Transverse colon (tissue), 4 donors: ENCODE measurements at places on chromosomes 1 and 21.

GRCh38 chr1:220067269-220068204 is 21.2 kb upstream of the EPRS1 start:
- no peak overlapping the region for H3K27ac ChIP-seq
- H3K4me3 ChIP-seq = no peak overlapping the region
- H3K4me1 ChIP-seq = no peaks in the 10 kb centered on the region
- H3K27me3 ChIP-seq = no peaks in the 10 kb centered on the region

GRCh38 chr21:40215941-40216340 is 348.7 kb downstream of the PCP4 start:
- H3K27me3 ChIP-seq = no peaks in the 10 kb centered on the region
- H3K36me3 ChIP-seq = no peaks in the 10 kb centered on the region
- no peak overlapping the region for H3K27ac ChIP-seq
- H3K4me3 ChIP-seq = no peak overlapping the region
- H3K4me1 ChIP-seq = no peaks in the 10 kb centered on the region

DNA sequence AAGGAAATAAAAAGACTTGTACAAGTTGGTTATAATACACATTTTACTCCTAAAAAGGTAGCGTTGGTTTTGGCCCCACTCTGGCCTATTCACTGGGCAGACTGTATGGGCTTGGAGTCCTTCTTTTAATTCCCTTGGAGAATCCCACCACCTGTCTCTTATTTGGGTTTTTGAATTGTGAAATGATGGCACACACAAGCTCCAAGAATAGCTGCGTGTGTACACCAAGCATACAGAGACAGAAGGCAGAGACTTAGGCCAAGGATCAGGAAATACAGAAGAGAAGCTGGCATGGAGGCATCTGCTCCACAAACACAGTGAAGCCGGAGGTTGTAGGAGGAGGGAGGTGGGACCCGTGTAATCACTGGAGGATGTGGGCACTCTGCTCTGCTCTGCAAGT is 29.1 kb downstream of the DDR2 start:
- no peaks in the 10 kb centered on the region for H3K36me3 ChIP-seq
- DNase-seq = no peak
- H3K4me3 ChIP-seq = no peak overlapping the region

- H3K4me3 ChIP-seq = no peak overlapping the region
- no peaks in the 10 kb centered on the region for H3K36me3 ChIP-seq
- DNase-seq = no peak
- no peaks in the 10 kb centered on the region for H3K4me1 ChIP-seq
Measured at GRCh38 chr1:115284209-115284608, 53.8 kb downstream of the NGF start.

GRCh38 chr1:30872948-30873263 is 35.7 kb downstream of the SDC3 start:
- DNase-seq = no peak
- H3K27ac ChIP-seq = no peak overlapping the region
- H3K4me1 ChIP-seq = peaks cover 3% of the 10 kb centered on the region
- H3K36me3 ChIP-seq = peaks cover 6% of the 10 kb centered on the region
- no peaks in the 10 kb centered on the region for H3K27me3 ChIP-seq

- peaks cover 4% of the 10 kb centered on the region for H3K4me1 ChIP-seq
- H3K36me3 ChIP-seq = no peaks in the 10 kb centered on the region
- H3K4me3 ChIP-seq = no peak overlapping the region
- H3K27ac ChIP-seq = no peak overlapping the region
- no peaks in the 10 kb centered on the region for H3K27me3 ChIP-seq
Measured at GRCh38 chr1:163443863-163444262, 122.1 kb downstream of the NUF2 start.

DNA sequence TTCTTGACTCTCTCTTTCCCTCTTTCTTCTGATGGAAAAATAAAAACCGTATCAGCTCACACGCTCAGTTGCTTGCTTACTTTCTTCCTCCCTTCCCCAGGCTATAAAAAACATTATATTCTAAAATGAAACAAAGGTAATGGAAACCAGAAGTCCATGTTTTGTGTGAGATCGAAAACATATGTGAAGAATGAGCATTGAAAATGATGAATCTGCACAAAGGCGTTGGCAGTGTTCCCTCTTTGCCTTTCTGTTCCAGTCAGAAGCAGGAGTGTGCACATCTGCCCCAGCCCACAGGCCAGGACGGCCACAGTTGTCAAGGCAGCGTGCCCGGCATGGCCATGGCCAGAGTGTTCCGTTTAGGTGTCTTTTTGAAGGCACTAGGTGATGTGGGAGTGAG is 185.3 kb upstream of the USP24 start:
- no peak overlapping the region for H3K27ac ChIP-seq
- no peak overlapping the region for H3K4me3 ChIP-seq
- no peaks in the 10 kb centered on the region for H3K36me3 ChIP-seq
- H3K27me3 ChIP-seq = no peaks in the 10 kb centered on the region
- no peak for DNase-seq
- H3K4me1 ChIP-seq = no peaks in the 10 kb centered on the region

GRCh38 chr1:110482662-110483307 is 31.8 kb downstream of the PROK1 start:
- H3K4me3 ChIP-seq = no peak overlapping the region
- H3K4me1 ChIP-seq = no peaks in the 10 kb centered on the region
- no peaks in the 10 kb centered on the region for H3K36me3 ChIP-seq
- peaks cover 10% of the 10 kb centered on the region for H3K27me3 ChIP-seq
- no peak overlapping the region for H3K27ac ChIP-seq
- no peak for DNase-seq

DNA sequence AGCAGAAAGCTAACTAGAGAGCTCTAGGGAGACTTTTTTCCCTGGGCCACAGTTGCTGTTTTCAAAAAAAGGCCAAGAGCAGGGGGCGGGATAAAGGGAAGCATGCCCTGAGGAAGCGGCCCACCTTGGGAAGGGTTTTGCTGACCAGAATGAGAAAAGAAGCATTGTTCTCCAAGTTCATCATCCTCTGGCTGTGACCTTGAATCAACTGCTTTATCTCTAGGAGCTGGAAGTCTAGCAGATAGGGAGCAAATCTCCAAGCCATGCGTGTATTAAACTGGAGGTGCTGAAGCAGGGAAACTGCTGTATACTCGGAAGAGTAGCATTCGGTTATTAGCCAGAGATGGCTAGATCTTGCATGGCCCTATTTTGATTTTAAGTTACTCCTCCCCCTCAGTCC is 64.8 kb downstream of the ATP2B4 start:
- peaks cover 61% of the 10 kb centered on the region for H3K4me1 ChIP-seq
- H3K27ac ChIP-seq = peak overlapping the region; percentile 89
- no peak for DNase-seq
- no peaks in the 10 kb centered on the region for H3K36me3 ChIP-seq
- no peak overlapping the region for H3K4me3 ChIP-seq
- H3K27me3 ChIP-seq = no peaks in the 10 kb centered on the region
